ENCODE measurements at places on chromosomes 11 and 22.

- no peak for DNase-seq
These were observed 1363.0 kb downstream of the TBC1D22A start for GRCh38 chr22:48125416-48125815.

- DNase-seq = no peak
These were observed 44.4 kb upstream of the KCNQ1OT1 start for GRCh38 chr11:2744166-2744565.

- DNase-seq = no peak
These were observed 235.8 kb upstream of the PITPNB start for GRCh38 chr22:28154861-28155260.

GRCh38 chr11:12377106-12377823 lies at the start of gene PARVA:
PARVA (plus strand) TSS chr11:12377571; CDS start chr11:12377648, 77 bp downstream.
- DNase-seq = peak; percentile 33

GRCh38 chr11:44335052-44335760 lies 25.3 kb upstream of the ALX4 start:
- no peak for DNase-seq

DNA sequence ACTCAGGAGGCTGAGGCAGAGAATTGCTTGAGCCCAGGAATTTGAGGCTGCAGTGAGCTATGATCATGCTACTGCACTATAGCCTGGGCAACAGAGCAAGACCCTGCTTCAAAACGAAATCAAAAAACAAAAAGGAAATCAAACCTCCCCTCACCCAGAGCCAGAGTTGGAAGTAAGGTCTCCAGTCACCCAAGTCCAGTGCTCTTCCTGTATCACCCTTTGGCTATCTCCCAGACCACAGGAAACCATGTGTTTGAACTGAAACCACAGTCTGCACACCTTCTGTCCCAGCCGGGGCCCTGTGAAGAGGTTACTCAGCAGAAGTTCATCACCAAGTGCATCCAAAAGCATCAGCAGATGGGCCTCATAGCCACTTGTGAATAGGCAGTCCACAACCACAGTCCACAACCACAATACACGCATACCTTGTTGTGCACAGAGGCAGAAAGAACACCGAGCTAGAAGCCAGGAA lies 4.6 kb downstream of the MYH9 start:
- no peak for DNase-seq

All from cortex of kidney (tissue), 1 donor.